ENCODE measurements at places on chromosomes 6 and 20.

DNA sequence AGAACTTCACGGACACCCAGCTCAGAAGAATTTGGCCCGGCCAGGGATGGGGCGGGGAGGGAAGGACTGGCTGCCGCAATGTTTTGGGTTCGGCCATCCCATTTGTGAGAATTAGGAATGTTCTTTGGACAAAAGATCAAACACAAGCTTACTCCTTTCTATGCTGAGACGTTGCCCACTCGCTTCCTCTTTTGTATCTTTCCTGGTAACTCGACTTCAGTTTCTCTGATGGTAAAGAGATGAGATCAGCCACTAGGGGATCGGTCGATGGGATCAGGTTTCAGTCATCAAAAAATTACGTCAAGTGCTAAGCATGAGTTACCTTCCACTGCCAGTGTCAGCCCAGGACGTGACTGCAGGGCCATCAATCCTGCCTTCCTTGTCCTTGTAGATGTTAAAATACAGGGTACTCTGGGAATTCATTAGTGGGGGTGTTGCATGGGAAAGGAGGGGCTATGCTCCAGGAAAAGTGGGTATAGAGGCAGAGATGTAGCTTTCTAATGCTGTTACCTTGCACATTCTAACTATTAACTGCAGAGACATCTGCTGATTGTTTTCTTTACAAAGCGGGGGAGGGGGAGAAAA, 190.2 kb downstream of the TSHZ2 start:
- DNase-seq = peak; percentile 73

DNA sequence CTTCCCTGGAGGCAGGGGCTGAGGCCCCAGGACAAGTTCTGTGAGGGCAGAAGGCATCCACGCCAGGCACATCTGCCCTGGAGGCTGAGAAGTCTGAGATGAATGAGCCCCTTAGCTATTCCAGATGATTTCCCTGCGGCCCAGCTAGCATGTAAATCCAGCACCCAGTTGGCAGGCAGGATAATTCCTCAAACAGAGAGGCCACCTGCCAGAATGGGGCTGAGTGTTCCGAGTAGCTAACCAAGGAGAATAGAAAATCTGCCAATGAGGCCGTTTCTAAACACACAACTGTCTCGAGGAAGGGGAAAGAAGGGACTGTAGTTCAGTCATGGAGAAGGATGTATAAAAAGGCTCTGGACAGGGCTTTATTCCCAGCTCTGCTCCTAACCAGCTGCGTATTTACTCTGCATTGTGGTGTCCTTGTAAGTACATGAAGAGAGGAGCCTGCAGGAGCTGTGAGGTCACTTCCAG, 211.4 kb upstream of the CDYL start:
- no peak for DNase-seq

DNA sequence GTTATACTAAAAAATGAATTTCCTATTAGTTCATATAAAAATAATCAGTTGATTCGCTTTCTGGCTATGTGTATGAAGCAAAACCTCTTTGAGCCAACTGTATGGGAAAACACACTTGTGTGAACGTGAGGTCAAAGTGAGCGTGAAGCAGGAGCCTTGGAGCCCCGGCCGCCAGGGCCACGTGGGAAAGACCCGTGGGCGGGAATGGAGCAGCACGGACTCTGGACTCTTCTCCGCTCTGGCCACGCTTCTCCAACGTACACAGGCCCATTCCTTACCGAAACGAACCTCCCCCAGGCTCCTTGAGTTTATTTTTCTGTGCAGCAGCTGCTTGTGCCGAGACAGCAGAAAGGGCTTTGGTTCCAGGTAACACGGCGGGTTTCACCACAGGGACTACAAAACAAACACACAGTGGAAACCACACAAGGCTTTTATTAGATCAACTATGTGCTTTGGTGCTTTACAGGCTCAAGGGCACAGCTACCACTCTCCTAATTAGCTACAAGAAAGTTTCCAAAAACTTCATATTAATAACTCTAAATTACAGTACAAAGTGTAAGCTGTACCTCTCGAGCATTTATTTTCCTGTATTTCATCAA, 62.7 kb downstream of the TAF4 start:
- no peak for DNase-seq

GRCh38 chr6:157059781-157060180, 263.5 kb downstream of the TMEM242 start:
- no peak for DNase-seq

DNA sequence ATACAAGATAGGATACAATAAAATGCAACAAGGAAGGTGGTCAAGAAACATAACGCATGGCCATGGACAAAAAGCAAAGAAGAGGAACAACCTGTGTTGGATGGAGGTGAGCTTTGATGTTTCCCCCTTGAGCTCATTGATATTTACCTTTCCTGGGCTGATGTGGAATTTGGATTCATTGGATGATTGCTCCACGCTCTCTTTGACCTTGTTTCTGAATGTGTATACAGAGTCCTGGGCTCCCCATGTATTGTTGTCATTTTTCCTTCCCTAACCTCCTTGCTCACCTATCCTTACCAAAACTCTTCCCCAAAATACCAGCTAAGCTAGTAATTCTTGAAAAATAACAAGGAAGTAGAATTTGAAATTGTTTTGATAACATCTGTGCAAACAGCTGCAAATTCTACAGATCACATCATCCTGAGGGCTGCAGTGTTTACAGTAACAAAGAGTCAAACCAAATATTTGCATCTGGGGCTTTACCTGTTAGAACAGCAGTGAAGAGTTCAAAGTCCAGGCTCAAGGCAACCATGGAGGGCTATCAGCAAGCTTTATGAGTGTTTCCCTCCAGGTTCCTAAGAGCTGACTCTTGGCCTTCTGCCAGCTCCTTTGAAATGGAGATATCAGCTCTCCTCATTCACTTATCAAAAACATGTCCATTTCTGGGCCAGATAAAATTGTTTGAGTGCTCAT, 214.3 kb upstream of the MARCKS start:
- DNase-seq = no peak

DNA sequence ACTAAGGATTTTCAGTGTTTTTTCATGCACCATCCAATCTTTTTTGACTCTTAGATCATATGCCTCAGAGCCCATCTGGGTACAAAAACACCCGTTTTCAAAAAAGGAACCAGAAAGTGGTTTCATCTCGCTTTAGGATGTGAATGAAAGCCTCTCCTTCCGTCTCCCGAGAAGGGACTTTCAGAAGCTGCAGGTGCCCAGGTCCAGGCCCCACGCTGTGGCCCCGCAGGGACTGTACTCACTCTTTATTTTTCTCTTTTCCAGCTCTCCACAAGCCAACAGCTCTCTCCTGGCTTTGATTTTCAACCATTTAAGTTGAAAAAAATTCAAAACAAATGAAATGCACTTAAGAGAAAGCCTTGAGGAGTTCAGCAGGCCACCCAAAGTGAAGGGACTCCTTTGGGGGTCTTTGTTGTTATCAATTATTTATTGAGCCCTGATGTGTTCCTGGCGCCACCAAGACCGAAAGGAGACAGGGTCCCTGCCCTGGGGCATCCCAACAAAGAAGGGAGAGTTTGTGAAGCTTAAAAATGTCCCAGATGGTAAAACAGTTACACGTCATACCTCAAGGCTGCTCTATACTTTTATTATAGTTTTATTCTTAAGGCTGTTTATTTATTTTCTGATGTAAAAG, 467.3 kb downstream of the PREX1 start:
- no peak for DNase-seq

GRCh38 chr6:52725535-52726192, 37.6 kb downstream of the GSTA2 start:
- DNase-seq = no peak

- no peak for DNase-seq
Observed at GRCh38 chr20:38877483-38877882, 48.7 kb upstream of the FAM83D start.

- no peak for DNase-seq
Observed at GRCh38 chr6:123089226-123089625, 93.2 kb downstream of the CLVS2 start.

GRCh38 chr6:148470156-148470555, 127.5 kb downstream of the SASH1 start:
- DNase-seq = no peak

DNA sequence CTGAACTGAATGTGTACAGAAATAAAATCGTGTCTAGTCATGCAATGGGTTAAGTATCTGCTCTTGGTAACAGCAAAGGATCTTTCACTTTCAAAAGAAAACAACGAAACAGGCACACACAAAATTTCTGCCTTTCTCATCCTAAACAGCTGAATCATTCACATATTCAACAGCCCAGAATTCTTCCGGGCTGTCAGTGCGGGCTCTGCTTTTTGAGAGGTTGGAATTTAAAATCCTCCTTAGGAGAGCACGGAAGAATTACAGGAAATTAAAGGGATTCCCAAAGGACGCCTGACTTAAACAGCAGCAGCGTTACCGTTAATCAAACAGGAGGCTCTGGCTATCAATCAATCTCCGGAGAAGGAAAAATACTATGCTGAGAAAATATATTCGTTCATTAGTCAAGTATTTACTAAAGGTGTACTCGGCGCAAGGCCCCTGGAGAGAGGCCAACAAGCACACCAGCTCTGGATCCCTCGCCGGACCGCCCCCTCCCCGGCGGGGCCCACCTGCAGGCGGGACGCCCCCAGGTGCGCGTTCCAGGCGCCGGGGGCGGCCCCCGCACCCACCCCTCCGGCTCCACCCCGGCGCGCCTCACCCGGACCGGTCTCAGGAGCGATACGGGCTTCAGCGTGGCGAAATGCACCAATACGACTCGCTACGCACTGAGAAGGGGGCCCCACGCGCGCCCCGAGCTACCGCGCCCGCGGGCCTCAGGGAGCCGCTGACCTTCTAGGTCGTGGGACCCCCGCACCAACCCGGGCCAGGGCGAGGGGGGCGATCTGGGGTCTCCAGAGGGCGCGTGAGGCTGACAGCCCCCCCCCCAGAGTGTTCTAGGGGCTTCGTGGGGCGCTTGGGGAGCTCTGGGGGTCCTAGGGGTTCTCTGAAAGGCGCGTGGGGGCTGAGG, 1.0 kb downstream of the NAPB start:
- peak; percentile 39 for DNase-seq

DNA sequence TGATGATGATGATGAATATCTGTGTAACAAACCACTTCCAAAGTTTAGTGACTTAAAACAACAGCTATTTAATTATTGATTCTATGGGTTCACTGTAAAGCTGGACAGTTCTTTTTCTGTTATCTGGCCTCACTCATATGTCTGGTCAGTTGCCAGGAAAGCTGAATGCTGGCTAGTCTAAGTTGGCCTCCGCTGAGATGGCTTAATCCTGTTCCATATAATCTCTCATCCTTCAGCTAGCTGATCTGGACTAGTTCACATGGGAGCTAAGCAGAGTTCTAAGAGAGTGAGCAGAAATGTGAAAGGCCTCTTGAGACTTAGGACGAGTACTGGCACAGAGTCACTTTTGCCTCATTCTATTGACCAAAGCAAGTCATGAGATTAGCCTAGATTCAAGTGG, 334.7 kb upstream of the FLRT3 start:
- no peak for DNase-seq

GRCh38 chr6:169406804-169407203, 153.2 kb upstream of the THBS2 start:
- no peak for DNase-seq

DNA sequence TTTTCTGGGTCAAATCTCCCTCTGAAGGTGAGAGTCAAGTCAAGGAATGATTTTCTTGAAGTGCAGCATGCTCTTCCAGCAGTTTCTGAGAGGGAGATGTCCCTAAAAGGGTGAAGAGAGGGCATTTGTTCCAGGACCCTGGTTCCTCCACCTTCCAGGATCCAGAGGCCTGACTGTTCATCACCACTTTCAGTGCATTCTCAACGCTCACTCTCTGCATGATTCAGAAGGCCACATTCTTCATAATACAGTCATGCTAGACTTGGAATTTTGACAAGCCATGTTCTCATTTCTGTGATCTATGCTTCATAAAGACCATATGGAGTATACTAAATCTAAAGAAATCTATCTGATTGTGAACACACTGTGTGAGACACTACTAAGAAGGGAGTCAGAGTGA, 85.1 kb downstream of the PDE7B start:
- no peak for DNase-seq

DNA sequence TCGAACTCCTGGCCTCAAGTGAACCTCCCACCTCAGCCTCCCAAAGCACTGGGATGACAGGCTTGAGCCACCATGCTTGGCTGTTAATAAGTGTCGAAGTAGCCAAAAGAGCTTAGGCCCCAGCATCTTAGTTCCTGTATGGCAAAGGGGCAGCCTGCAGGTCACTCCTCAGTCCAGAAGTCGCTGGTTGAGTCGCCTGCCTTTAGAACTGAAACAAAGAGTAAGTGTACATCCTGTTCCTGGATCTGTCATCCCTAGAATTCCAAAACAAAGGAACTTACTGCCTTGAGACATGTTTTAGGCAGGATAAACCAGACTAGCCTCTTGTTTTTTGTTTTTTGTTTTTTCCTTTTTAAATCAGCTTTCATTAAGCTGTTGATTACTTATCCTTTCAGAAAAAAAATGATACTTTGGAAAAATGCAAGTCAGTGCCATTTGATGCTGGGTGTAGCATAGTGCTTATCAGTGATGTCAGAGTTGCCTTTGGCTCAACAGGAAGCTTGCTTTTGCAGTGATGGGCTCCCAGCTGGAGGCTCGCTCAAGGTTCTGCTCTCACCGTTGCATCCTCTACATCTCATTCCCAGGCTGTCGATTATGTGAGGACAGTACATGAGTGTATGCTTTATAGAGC, 9.0 kb downstream of the ACTR5 start:
- no peak for DNase-seq

DNA sequence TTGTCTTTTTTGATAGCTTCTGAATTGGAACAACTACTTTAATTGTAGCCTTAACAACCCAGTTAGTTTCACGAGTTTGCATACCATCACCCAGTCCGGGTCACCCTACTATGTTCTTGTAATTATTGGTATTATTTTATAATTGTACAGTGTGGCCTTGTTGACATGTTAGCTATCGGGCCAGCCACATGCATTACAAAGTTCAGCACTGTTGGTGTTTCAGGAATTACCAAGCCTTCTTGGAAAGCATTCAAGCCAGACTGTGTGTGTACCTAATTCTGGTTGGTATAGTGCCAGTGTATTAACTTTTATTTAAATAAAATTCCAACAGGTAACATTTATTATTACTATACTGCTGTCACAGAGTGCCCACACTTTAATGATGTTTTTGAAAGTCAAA, 150.9 kb downstream of the JARID2 start:
- no peak for DNase-seq

DNA sequence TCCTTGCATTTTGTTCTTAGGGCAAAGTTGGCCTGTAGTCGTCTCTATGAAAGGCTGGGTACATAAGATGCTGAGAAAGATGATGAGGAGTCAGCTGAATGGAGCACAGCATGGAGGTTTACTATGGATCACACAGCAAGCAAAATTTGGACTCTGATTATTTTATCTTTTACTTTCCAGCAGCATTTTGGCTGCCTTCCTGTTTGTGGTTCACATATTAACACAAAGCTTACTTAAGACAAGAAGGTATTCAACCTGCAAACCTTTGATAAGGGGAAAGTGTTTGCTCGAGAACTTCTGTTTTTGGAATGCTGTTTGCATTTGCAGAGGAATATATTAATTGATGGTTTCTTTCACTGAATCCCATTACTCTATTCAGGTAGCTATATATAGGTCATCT, 103.1 kb upstream of the ENPP5 start:
- DNase-seq = no peak
